ENCODE measurements at places on chromosomes 2 and 18. TPM values are rescaled to one million over a fixed set of nuclear protein-coding genes. Genes with fewer than 3 reads are reported as not detected.

The CAPN14 gene
- total RNA-seq, result 191 TPM

GRCh38 chr18:21291106-21291505 is 49.1 kb downstream of the GREB1L start:
- ATAC-seq, result peak; percentile 66

GRCh38 chr2:142841788-142842187 is 35.7 kb upstream of the KYNU start:
- no peak for ATAC-seq

GRCh38 chr2:216857131-216857550 is 2.7 kb downstream of the TNP1 start:
- ATAC-seq, result peak; percentile 36

GRCh38 chr2:231924889-231925275 is 1.3 kb downstream of the NPPC start:
- no peak for ATAC-seq

DNA sequence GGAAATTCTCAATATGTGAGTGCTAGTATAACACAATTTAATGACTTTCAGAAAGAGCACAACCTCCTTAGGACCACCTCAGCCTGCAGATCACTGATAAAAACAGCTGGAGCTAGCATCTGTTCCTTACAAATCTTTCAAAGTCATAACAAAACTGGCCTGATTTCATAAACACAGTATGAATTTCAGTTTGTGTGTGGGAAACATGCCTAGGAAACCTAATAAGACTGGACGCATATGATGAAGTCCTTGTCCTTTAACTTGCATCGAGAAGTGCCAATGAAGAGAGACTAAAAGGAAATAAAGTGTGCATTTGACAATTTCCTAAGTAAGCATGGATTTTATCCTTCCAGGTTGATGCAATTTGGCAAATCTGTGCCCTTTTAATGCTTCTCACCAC is 74.1 kb upstream of the KLHL14 start:
- no peak for ATAC-seq

- ATAC-seq, result no peak
These were observed 500.5 kb upstream of the RAB6C start for GRCh38 chr2:129478902-129479517.

GRCh38 chr2:152743002-152743401 is 24.6 kb downstream of the ARL6IP6 start:
- ATAC-seq, result peak; percentile 47

DNA sequence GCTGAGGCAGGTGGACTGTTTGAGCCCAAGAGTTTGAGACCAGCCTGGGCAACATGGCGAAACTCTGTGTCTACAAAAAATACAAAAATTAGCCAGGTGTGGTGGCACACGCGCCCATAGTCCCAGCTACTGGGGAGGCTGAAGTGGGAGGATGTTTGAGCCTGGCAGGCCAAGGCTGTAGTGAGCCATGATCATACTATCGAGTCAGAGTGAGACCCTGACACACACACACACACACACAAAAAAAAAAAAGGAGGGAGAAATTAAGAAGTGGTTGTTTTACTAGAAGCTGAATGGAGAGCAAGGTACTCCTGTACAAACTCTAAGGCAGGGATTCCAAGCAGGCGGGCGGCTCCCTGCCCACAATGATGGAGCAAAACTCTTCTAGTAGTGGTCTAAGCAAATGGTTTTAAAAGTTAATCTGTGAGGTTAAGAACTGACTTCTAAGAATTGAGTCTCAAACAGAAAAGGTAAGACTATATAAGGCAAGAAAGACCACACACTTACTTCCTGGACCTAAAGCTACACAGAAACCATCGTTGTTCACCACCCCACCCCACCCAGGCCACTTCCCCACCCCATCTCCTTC is 2.6 kb downstream of the ANKRD44 start:
- ATAC-seq, result no peak

- no peak for ATAC-seq
These were observed 23.3 kb upstream of the MAPRE3 start for GRCh38 chr2:26946841-26947784.

DNA sequence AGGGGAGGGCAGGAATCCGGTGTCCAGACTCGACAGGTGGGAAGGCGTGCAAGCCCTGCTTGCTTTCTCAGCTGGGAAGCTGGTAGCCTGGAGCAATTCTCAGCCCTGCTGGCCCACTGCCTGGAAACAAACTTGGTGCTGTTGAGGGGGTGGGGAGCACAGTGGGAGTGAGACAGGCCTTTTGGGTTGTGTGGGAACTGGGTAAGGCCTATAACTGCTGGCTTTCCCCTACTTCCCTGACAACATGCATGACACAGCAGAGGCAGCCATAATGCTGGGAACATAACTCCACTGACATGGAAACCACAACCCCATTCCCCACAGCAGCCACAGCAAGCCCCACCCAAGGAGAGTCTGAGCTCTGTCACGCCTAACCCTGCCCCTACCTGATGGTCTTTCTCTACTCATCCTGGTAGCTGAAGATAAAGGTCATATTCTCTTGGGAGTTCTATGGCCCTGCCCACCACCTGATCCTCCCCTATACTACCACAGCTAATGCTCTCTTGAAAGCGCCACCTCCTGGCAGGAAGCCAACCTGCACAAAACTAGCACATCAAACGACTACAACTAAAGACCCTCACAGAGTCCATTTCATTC is 122.9 kb upstream of the ACVR1C start:
- peak; percentile 80 for ATAC-seq

- ATAC-seq, result peak; percentile 13
These were observed 5.6 kb downstream of the QPCT start for GRCh38 chr2:37350034-37350433.

DNA sequence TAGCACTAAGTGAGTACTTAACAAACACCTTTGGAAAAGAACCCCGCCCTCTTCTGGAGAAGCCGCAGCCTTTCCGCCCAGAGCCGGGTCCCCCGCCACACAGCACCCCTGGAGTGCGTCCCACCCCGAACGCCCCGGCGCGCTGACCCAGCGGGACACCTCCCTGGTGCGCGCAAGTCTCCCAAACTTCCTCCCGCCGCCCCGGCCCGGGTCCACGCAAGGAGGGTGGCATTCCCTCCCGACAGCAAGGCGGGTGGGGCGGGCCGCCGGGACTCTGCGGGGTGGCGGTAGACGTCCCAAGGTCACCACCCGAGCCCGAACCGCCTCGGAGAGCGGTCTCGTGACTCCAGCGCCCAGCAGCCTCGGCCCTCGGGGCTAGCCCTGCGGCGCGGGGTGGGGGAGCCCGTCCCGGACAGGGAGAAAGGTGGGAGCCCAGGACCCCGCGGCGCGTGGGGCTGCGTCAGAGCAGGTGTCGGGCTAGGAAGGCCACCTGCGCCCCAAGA is 598 bp downstream of the CCDC93 start:
- peak; percentile 60 for ATAC-seq

The MCEE gene
- 33.8 TPM for total RNA-seq

The FOXI3 gene
- total RNA-seq, result not detected

GRCh38 chr2:218369330-218369729 is 12.7 kb downstream of the CATIP start:
- no peak for ATAC-seq

GRCh38 chr18:76377359-76377756 is 117.7 kb downstream of the ZNF516 start:
- ATAC-seq, result peak; percentile 22

- no peak for ATAC-seq
These were observed 1.7 kb upstream of the HS6ST1 start for GRCh38 chr2:128320192-128320905.

DNA sequence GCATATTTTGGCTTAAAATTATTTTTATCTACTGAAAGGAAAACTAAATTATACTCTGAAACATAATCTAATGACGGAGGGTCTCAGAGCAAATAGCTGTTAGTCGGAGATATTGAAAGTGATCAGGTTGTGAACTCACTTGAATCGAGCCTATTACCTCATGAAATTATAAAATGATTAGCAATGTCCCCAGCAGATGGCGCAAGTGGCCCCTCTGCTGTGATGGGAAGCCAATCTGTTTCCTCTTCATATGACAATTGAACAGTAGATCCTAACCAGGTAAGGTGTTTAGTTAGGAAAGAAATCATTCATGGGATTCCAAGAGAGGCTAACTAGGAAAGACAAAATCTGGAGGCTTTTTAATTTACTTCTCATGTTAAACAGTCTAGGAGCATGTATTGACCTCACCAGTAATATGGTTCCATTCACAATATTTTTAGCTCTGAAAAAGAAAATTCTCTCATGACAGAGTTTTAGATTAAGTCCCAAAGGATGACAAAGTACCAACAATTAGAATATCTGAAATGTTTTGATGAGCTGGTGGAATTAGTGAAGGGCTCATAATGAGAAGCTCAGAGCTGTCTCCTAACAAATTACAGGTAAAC is 29.9 kb upstream of the MPPE1 start:
- ATAC-seq, result peak; percentile 79
